PC-3 (cell line): ENCODE measurements at places on chromosomes 2 and 18. TPM values are rescaled to one million over a fixed set of nuclear protein-coding genes. Genes with fewer than 3 reads are reported as not detected.
A peak's percentile ranks its signal among the peaks of the same experiment; 100 is the strongest.

The KCNE4 gene
- not detected in 2 replicates for total RNA-seq

DNA sequence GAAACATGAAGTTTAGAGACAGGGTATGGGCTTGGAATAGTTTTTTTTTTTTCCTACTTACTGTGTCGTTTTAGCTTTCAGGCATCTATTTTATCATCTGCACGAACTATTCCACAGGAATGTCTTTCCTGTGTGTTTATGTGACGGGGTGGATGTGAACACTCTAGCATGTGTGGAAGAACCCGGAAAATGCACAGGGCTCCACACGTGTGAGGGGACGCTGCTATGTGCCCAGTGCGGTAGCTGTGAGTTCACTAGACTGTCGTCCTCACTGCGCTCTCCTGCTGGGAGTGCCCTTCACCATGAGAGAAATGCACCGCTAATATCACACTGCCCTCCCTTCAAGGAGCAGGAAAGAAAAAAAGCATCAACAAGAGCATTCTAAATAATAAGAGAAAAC lies 250.8 kb upstream of the PXDN start:
- H3K27me3 ChIP-seq: peaks cover 37% of the 10 kb centered on the region
- no peak overlapping the region for H3K4me3 ChIP-seq
- DNase-seq: no peak
- H3K4me1 ChIP-seq: peaks cover 4% of the 10 kb centered on the region; the same call in 1 of the 2 replicates
- H3K27ac ChIP-seq: no peak overlapping the region
- no peaks in the 10 kb centered on the region for H3K36me3 ChIP-seq

- no peak overlapping the region for H3K27ac ChIP-seq
- DNase-seq: no peak
- H3K4me3 ChIP-seq: no peak overlapping the region
- H3K27me3 ChIP-seq: no peaks in the 10 kb centered on the region
- H3K36me3 ChIP-seq: no peaks in the 10 kb centered on the region
- H3K4me1 ChIP-seq: no peaks in the 10 kb centered on the region
These were observed 15.5 kb upstream of the BIN1 start for GRCh38 chr2:127122361-127123027.

DNA sequence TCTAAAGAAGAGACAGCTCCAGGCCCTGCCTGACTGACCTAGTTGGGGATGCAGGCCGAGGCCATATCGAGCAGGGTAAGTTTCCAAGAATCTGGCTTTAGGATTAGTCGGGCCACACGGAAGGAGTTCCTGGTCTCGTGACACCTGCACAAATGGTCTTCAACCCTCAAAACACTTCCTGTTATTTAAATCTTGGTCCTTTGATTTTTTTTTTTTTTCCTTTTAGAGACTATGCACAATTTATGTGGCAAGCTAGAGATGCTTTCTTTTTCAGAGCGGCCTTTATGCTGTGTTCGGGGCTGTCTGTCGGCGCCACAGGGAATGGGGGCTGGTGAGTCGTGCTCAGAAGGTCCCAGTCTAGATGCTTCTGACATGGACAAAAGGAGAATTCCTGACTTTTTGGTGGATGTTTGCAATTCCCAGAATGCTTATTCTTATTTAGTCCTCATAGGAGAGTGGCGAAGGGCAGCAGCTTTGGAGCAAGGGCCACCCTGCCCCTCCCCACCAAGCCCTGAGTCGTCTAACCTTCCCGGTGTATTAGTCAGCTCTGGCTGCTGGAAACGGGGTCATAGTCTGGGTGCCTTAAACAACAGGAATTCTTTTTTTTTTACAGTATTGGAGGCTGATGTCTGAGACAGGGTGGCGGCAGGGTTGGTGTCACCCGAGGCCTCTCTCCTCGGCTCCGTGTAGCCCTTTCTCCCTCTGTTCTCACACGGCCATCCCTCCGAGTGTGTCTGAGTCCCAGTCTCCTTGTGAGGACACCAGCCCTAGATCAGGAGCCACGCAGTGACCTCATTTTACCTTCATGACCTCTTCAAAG lies 27.4 kb downstream of the HPCAL1 start:
- H3K36me3 ChIP-seq: peaks cover 32% of the 10 kb centered on the region
- peak; percentile 61 for DNase-seq
- H3K27me3 ChIP-seq: no peaks in the 10 kb centered on the region
- peaks cover 50% of the 10 kb centered on the region for H3K4me1 ChIP-seq
- H3K4me3 ChIP-seq: peak overlapping the region; percentile 25; the same call in 1 of the 2 replicates

- H3K36me3 ChIP-seq: no peaks in the 10 kb centered on the region
- H3K27ac ChIP-seq: no peak overlapping the region
- no peak overlapping the region for H3K4me3 ChIP-seq
These were observed 64.5 kb downstream of the TACR1 start for GRCh38 chr2:75134860-75135259.
